NCI-H187 (cell line): ENCODE measurements at places on chromosomes 2 and 18.

- no peak for DNase-seq
Observed at GRCh38 chr2:208034503-208035140, 9.3 kb upstream of the PLEKHM3 start.

GRCh38 chr2:135802350-135802749 lies 34.6 kb downstream of the LCT start:
- no peak for DNase-seq

- no peak for DNase-seq
Observed at GRCh38 chr18:63823516-63824219, 48.5 kb downstream of the SERPINB7 start.

DNA sequence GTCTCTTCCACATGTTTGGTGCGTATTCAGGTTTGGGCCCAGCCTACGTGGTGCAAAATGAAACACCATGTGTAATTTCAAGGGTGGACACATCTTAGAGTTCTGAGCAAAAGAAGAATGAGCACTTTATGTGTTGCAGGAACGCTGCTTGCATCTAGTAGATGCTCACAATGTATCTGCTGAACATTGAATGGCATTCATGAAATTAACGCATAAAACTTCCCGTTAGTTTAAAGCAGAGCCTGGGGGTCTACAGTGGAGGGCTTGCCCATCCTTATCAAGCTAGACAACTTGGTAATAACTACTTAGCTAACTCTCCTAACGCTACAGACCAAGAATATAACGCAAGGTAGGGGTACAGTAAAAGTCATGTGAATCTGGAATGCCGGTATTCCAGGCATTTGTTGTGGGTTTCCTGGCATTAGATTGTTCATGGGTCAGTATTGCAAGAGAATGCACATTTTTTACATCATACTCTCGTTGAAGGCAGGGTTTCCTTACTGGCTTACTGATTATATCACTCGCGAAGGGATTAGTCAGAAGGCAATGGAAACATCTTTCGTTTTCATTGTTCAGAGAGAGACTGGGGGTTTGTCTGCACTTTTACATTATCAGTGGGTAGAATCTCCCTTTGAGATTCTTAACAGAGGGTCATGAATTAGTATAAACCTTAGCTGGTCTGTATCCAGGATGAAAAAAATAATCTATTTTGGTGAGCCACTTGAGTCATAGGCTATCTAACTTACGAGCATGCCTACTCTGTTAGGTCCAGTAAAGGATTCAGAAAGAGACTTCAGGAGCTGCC lies 229.5 kb upstream of the EPAS1 start:
- DNase-seq = no peak

DNA sequence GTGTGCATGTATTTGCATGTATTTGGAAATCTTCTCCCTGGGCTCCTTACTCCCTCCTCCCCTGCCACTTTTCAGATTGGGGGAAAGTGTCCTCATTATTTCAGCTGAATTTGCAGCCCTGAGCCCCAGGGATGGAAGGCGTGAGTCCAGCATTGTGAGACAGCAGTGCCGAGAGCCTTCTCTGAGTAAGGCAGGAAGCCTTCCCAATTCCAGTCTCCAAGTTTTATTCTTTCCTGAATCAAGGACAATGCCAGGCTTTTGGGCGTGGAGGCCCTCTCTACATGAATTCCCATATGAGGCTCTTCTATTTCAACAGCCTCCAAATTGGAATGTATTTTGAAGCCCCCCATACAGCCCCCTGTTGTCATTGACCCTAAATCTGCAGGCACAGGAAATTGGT lies 163.5 kb downstream of the ACKR3 start:
- no peak for DNase-seq

DNA sequence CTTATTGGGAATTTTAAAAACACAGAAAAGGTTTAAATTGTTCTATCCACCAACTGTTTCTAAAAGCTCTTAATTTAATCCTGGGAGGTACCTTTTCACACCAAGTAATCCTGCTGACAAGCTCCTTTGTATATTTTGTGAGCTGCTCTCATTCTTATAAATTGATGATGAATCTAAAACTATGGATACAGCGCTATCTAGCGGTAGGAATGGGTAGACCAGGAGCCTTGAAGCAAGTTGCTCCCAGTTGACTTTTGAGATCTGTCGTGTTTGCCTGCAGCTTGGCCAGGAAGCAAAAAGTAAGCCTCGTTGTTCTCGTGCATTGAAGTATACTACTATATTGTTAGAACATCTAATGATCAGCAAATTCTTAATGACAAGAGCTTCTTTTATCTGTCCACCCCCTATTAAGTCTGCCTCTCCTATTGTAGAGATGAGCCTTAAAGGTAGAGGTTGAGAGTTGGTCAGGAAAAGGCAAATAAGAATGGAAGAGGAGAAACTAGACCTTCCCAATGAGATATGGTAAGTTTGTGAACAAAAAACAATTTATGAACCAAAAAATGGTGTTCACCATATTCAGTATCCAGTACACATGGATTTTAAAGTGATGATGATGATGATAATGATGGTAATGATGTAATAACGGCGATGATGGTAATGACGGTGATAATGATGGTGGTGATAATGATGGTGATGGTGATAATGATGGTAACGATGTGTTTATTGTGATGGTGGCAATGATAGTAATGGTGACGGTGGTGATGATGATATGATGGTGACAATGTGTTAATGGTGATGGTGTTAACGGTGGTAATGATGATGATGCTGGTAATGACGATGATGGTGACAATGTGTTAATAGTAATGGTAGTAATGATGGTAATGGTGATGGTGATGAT lies 212.1 kb upstream of the NCKAP5 start:
- DNase-seq = peak; percentile 19

DNA sequence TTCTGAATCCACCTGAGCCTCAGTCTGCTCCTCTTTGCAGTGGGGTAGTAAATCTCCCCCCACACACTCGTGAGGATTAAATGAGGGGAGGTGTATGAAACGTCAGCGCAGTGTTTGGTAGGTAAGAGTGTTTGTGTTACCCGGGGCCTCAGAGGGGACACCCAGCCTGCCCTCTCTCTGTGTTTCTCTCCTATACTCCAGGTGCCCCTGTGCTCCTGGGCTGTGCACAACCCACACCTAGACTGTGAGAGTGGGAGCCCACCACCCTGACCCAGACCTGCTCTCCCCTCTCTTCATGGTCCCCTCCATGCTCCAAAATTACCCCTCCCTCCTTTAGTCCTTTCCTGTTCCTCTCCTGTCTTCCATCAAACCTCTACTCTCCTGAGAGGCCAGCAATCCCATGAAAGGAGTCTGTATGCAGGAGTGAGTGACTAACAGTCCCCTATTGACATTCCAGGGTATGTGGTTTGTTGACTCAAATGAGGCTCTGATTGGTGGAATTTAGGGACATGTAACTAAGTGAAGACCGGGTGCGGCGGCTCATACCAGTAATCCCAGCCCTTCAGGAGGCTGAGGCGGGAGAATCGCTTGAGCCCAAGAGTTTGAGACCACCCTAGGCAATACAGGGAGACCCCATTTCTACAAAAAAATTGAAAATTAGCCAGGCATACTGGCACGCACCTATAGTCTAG lies 10.4 kb downstream of the CIB4 start:
- no peak for DNase-seq

- no peak for DNase-seq
Observed at GRCh38 chr18:27142891-27143290, 42.2 kb downstream of the CHST9 start.

GRCh38 chr2:157419031-157419575 lies 24.8 kb downstream of the CYTIP start:
- DNase-seq = no peak

- DNase-seq = no peak
Observed at GRCh38 chr2:181065458-181065857, 85.1 kb downstream of the UBE2E3 start.

DNA sequence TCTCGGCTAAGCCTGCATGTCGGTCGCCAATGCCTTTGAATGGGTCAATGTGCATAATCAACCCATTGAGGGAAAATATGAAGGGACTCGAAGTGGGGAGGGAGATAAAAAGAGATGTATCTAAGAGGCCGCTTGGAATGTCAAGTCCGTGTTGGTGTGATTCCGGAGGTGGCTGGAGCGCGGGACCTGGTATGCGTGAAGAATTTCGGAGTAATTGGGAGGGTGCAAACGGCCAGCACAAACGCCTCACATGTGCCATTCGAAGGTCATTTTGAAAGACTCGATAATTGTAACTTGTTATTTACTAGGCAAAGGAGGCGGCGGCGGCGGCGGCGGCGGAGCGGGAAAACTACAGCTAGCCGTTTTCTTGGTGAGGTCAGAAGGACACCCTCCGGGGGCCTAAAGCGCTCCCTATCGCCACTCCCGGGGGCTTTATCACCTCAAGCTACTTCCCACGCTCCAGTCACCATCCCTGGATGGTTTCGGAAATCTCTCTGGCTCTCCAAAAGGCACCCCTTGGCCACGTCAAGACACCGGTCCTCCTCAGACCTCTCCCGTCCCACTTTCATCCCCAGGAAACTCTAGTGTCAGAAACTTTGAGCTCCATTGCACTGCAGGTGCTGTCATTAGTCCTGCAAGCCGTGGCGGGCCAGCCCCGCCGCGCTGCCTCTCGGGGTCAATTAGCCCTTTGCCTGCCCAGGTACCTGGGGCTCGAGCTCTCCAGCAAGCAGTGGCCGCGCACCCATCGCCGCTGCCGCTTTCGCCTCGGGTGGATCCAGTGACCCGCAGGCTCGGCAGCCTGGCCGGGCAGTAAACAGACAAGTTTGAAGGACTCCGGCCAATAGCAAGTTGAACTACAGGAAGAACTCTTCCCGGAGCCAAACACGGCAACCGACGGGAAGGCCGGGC lies 1.5 kb downstream of the ERBB4 start:
- DNase-seq = no peak

DNA sequence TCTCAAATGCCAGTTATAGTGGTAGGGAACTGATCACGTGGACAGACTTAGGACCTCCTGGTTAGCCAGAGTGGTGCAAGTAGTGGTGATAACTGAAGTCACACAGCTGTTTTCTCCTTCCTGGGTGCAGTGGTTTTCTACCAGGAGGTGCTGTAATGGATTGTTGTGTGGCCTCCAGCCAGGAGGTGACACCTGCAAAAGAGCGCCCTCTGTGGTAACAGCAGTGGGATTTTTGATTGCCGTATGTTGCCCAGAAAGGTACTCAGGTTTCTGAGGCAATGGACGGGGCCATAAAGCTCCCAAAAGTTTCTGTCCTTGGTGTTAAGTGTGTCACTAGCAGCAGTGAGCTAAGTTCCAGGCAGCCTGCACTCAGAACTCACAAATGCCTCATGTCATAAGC lies 1358.1 kb upstream of the DDX18 start:
- DNase-seq = no peak

- no peak for DNase-seq
Observed at GRCh38 chr2:161745866-161746614, 121.8 kb downstream of the SLC4A10 start.

DNA sequence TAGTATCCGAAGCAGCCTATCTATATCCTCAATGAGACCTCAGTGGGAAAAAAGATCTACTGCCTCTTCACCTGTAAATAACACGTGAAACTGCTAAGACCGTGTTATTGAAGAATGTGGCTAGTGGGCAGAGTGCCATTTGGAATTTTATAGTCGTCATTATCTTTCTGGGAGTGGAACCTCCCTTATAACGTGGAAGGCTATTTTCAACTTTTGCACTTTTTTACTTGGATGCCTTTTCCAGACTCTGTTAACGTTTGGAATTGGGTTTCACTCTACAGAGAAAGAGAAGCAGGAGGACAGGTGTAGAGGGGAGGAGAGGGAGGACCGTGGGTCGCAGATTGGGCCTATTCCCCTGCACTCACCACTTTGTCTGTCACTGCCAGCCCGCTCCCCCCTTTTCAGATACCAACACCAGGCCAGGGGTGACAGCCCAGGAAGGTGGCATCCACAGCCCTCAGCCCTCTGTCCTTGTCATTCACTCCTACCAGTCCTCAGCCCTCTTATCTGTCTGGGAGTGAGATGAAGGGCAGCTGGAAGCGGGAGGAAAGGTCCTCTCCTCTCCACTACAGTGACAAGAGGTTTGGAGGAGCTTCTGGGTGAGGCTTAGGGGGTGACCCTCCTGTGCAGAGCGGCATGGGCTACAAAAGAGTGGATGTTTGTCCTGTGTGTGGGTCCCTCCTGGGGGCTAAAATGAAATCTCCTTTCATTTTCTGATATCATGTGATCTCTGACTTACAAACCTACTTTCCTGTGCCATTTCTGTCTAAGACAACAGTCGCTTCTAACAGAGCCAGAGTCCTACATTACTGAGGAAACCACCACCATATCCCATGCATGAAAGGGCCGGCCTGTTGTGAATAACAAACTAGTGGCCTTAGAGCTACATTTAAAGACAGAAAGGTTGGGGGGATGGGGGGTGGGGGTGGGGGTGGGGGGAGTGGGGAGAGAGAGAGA lies 23.9 kb upstream of the CEP68 start:
- DNase-seq = no peak

- DNase-seq = no peak
Observed at GRCh38 chr18:79169958-79170555, 100.9 kb downstream of the ATP9B start.

DNA sequence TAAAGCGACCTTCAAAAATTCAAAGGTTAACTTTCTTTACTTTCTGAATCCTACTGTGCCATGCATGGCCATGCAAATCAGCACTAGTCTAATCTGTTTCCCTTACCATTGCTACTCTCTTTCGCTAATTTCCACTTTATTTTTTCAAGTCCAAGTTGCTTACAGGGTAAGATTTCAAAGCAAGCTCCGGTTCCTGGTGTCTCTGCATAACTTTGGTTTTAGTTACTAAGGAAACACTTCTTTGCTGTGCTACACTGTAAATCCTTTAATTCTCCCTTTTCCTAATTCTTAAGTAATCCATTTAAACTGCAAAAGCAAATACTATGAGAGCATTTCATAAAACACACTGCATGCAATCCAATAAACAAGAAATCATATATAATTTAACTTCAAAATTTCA lies 383.5 kb upstream of the LYPD1 start:
- DNase-seq = no peak

DNA sequence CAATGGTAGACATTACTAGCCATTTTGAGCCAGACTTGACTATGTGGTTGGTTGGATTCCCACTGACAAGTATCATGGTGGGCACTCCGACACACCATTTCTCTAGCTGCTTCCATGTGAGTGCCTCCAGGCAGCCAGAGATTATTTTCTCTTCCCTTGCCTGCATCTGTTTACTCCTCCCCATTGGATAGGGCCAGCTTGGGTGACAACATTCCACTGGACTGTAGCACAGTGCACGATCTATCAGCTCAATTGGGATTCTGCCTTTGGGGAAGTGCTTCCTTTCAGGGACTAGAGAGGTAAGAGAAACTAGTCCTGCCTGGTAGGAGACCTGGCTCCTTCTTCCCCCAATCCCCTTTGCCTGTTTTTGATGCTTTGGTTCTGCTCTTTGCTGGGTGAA lies 49.0 kb upstream of the MAP4K3 start:
- DNase-seq = no peak

GRCh38 chr2:120941571-120942120 lies 206.0 kb downstream of the GLI2 start:
- DNase-seq = no peak

- no peak for DNase-seq
Observed at GRCh38 chr2:80506563-80506962, 202.0 kb upstream of the LRRTM1 start.

DNA sequence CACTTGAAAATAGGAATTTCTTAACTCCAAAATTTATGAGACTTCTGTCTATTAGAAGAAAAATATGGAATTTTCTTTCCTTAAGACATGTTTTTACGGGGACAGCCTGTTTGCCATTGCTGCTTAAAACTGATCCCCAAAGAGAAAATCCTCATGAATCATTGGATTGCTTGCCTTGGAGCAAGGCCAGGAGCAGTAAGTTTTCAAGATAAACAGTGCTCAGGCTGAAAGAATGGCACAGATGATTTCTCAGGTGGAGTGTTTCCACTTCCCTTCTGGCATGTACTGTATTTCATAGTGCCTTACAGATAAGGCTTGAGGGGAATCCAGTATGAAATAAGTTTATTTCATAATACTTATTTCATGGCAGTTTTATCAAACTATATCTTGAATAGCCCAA lies 74.3 kb upstream of the MMADHC start:
- no peak for DNase-seq

GRCh38 chr2:84946204-84947009 lies 24.6 kb upstream of the KCMF1 start:
- DNase-seq = no peak
